ENCODE measurements at places on chromosomes 1 and 21.

GRCh38 chr1:178874966-178875365 lies 4.1 kb upstream of the ANGPTL1 start:
- no peak for DNase-seq

- no peak for DNase-seq
These were observed 63.1 kb downstream of the TMPRSS15 start for GRCh38 chr21:18340387-18340942.

DNA sequence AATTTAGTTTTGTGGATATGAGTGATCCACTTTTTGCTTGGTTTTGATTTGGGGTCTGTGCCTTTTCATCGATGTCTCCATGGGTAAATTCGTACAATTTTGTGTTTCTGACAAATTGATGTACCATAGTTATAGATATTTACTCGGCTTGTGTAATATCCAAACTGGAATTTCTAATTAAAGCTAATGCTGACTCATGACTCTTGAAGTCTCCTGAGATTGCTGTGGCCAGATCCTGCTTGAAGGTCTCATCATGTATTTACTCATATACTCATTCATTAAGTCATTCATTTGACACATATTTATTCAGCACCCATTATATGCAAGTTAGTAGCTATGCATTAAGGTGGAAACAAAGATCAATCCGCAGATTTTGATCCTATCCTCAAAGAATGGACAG lies 423.2 kb downstream of the RWDD3 start:
- DNase-seq, result no peak

- no peak for DNase-seq
These were observed at the start of gene CCDC17 for GRCh38 chr1:45623972-45624371. Gene CCDC17, minus strand, starts transcription at chr1:45624054. Its CDS starts 145 bp downstream, at chr1:45623909.

- DNase-seq, result no peak
These were observed 57.0 kb downstream of the MORN1 start for GRCh38 chr1:2334366-2334765.

DNA sequence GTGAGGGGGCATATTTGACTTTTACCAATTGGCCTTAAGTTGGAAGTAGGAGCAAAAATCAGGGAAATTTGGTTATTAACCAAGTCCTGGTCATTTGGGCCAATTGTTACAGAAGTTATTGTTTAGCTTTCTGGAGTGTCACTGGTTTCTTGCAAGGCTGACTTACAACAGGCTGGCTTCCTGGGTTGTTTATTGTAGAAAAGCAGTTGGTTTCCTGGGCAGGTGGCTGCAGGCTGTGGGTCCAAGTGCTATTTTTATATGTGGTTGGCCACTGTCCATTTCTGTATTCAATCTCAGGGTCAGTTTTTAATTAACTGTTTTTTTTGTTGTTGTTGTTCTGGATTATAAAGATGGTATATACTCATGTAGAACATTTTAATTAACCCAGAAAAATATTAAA lies 174.1 kb downstream of the KCNJ6 start:
- no peak for DNase-seq

DNA sequence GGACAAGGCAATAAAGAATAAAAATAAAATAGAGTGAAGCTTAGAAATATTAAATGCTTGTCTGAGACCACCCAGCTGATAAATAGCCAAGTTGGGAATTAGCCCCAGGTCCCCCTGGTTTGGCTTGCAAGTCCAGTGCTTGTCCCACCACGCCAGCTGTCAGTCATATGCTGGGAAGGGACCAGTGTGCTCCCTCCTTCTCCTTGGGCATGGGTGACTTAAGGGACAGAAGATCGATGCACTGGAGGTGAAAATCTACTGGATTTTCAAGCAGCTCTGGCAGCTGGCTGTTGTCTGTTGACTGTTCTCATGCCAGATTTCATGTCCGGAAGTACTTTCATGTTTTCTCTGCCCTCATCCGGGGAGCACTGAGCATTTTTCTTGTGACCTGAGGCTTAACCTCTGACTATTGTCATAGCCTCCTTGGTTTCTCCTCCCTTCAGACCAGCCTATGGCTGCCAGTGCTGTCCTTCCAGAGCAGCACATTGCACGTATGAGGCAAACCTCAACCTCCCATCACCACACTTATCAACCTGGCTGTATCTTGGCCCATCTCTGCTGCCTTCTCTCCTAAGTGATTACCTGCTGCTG lies 12.4 kb downstream of the LMOD1 start:
- DNase-seq, result no peak

DNA sequence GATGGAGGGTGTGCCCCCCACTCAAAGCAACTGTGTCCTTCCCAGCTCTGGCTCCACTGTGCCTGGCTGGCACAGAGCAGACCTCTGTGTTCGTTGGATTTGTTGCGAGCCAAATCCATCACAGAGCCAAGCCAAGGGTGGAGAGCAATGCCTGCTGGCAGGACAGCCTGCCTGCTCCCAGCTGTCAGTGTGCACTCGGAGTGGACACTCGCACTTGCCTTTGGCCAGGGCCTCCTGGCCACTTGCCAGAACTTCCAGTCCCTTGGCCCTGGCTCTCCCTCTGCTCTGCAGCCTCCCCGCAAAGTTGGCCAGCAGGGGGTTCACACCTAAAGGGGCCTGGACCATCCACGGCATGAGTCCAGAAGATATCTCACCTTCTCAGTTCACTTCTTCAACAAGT lies 16.4 kb downstream of the HEYL start:
- DNase-seq, result no peak

GRCh38 chr1:33363021-33363420 lies 42.1 kb upstream of the A3GALT2 start:
- no peak for DNase-seq

DNA sequence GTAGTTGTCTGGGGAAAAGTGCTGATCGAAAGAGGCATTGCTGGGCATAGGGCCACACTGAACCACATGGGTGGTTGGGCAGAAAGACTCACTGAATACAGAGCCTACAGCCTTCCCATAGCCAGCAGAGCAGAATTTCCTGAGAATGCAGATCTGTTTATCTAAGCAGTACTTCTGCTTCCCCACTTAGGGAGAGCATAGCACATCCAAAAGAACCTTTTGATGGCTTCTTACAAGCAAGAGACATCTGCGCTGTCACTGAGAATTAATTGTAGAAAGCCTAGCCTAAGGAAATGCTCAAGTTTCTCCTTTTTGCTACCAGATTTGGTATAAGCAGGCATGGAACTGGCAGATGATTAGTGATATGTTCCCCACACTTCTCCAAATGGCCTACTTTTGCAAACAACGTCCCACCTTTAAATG lies 13.0 kb upstream of the KLHDC8A start:
- no peak for DNase-seq

DNA sequence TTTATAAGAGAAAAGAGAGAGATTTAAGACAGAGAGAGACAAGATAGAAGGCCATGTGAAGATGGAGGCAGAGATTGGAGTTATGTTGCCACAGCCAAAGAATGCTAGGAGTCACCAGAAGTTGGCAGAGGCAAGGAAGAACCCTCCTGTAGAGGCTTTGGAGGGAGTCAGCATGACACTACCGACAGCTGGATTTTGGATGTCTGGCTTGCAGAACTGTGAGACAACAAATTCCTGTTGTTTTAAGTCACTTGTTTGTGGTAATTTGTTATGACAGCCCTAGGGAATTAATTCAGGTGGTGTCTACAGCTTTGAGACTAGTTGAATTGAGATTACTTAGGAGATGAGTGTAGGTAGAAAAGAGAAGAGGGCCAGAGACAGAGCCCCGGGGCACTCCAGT lies 158.5 kb downstream of the DNM3 start:
- no peak for DNase-seq

DNA sequence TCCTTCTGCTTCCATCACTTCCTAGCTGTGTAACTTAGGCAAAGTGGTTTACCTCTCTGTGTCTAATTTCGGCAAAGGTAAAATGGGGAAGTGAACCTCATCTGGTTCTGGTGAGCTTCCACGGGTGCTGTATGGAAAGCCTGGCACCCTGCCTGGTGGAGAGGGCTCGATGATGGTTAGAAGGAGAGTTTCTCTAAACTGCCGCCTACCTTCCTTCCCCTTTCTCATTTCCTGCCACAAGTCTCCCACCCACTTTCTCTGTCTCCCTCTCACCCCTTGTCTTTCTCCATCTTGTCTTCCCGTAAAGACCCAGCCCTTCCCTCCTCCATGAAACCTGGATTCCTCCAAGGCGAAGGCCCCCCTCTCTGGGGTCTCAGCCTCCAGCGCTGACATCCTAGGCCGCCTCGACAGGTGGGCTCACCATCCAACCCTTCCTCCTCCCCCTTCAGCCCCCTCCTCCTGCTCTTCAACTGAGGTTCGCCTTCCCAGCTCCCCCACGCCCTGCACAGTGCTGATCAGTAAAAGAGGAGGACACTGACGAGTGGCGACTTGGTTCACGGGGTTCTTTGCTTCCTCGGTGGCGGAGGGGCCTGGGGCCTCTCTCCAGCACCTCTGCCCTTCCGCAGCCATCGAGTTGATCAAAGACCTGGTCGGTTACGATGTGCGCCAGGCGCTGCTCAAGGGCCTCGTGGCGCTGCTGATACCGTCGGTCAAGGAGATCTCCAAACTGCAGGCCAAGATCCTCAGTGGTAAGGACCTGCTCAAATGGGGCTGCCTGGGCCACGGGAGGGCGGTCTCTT lies 7.3 kb downstream of the RNU5D-1 start:
- no peak for DNase-seq

DNA sequence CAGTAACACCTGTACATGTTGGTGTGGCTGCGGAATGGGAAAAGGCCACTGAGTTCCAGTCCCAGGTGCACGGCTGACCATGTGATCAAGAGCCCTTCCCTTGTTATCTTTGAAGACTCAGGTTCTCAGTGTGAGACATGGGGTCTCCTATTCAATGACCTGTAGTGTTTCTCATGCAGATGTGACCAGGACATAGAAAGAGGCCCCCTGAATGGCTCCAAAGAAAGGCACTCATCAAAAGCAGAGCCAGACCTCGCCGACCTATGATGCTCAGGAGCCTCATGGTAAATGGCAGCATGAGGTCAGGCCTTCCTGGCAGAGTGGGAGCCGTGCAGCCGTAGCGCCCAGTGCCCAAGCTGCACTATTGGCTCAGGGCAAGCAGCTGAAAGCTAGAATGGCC lies 42.3 kb upstream of the HAO2 start:
- DNase-seq, result no peak

- peak; percentile 44 for DNase-seq
These were observed at the start of gene BMP8A for GRCh38 chr1:39491146-39491921. Gene BMP8A, plus strand, starts transcription at chr1:39491636. Its CDS starts 356 bp downstream, at chr1:39491992.

DNA sequence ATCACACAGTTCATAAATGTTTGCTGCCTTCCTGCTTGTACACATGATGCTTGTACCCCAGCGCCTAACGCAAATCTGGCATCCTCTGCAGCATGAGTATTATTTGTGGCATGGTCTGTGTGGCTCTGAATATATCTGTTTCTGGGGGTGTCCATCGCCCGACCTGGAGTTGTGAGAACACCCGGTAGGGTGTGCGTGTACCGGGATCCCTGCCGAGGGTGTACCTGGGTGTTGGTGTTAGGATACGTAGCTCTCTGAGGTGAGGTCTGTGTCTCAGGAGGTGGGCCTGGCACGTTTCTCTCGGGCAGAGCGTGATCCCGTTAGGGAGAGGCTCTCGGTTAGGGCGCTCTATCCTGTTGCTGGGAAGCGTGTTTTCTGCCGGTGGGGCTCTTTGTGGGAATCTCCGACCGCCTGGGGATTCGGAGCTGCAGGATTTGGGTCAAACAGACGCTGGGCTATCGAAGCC lies 10.4 kb upstream of the CDC20 start:
- DNase-seq, result no peak

GRCh38 chr1:87840767-87841166 lies 512.1 kb downstream of the LMO4 start:
- no peak for DNase-seq

GRCh38 chr1:31831397-31832378 lies 15.9 kb upstream of the SPOCD1 start:
- DNase-seq, result no peak

- DNase-seq, result no peak
These were observed 117.5 kb downstream of the MACF1 start for GRCh38 chr1:39321979-39322378.

GRCh38 chr1:14441302-14441741 lies 157.2 kb upstream of the KAZN start:
- no peak for DNase-seq

- no peak for DNase-seq
These were observed 203.2 kb downstream of the SETD4 start for GRCh38 chr21:35857095-35857494.
